Natural killer cell treated with Interleukin-12 subunit alpha and Interleukin-12 subunit beta and Interleukin-15 and Interleukin-18, amount 100 ng/mL, for 72 hours (primary cell): ENCODE measurements at places on chromosomes 1 and 21. TPM values are rescaled to one million over a fixed set of nuclear protein-coding genes. Genes with fewer than 3 reads are reported as not detected.

E2F2 gene
- 10.7 TPM for total RNA-seq

DNA sequence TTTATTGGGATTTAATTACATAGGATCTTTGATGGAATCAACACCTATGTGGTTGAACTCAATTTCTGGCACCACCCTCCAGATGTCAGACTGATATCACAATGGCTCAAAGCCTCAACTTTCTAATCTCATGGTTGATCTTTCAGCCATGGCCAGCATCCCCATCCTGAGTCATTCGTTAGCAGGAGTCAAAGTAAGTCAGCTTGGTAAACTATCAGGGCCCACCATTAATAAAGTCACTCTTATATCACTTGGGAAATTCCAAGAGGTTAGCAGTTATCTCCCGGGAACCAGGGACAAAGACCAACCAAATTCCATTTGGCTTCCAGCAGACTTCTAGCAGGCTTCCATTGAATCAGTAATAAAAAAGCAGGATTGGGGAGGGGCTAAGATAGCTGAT lies 50.7 kb upstream of the TNFSF4 start:
- DNase-seq = no peak

DNA sequence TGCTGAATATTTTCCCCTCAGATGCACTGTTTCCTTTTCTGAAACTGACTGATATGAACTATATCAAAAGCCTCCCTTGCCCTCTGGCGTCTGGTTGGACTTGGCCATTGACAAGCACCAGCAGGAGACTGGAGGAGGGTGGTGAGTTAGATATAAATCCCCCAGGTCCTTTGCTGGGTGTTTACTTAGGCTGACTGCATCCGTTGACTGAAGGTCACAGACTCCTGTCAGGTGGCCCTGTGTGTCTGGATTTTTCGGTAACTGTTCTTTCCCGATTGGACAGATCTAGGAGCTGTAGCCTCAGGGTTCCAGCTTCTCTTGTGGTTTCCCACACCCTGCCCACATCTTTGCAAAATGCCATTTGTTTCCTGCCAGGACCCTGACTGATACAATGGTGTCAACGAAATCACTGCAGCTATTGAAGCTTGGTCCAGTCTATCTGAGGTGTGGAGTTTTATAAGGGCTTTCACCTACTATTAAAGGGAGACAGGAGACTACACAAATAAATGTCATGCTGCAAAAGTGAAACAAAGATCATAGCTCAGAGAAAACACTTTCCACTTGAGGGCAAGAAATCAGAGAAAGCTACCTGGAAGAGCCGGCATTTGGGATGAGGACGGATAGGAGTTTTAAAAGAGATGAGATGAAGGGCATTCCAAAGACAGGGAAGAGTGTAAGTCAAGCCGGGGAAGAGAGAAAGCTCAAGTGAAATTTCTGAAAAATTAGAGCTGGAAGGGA lies 1.5 kb upstream of the MAGI3 start:
- DNase-seq = no peak

- no peak for DNase-seq
Measured at GRCh38 chr1:166233750-166234366, 67.1 kb upstream of the FAM78B start.

UBL4B gene
- total RNA-seq = not detected
